K562 (cell line): ENCODE measurements at places on chromosomes 13 and 19. TPM values are rescaled to one million over a fixed set of nuclear protein-coding genes. Genes with fewer than 3 reads are reported as not detected.

DNA sequence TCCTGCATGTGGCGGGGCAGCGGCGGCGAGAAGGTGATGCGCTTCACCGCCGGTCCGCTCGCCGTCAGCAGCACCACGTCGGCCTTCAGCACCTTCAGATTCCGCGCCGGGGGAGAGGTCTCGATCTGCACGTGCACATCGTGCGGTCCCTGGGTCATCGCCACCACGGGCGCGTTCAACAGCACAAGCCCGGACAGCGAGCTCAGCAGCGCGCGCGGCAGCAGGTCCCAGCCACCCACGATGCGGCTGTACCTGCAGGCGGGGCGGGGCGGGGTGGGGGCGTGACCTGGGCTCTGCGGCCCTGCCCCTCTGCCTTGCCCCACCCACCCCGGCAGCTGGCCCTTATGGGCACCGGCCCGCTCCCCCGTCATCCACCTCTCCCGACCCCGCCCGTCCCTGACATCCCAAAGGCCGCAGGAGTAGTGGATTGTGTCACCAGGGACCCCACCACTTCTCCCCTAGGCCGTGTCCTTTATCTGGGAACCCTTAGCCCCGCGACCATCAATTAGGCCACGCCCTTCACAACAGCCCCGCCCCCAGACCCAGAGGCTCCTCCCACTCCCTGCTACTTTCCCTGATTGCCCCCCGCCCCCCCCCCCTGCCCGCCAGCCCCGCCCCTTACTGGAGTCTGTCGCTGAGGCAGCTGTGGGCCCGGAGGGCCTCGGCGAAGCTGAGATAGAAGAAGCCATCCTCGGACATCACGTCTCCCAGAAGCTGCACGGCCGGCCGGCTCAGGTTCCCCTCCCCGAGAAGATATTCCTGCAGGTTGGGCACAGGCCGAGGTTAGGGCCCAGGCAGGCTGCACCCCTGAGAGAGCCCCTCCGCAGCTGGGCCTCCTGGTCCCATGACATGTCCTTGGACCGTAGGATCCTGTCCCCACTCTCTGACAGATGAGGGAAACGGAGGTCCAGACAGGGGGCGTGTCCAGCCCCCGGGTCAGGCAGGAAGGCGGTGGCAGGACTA is 6.1 kb downstream of the IL4I1 start:
- H3K36me3 ChIP-seq: no peaks in the 10 kb centered on the region
- H3K27ac ChIP-seq: peak overlapping the region; percentile 89
- H3K27me3 ChIP-seq: peaks cover 2% of the 10 kb centered on the region; the same call in 1 of the 3 replicates
- H3K4me3 ChIP-seq: peak overlapping the region; percentile 47
- peaks cover 12% of the 10 kb centered on the region for H3K4me1 ChIP-seq

- no peak overlapping the region for H3K4me3 ChIP-seq
- peaks cover 20% of the 10 kb centered on the region for H3K4me1 ChIP-seq
- H3K36me3 ChIP-seq: peaks cover 13% of the 10 kb centered on the region; the same call in 2 of the 3 replicates
Measured at GRCh38 chr19:19628501-19629134, 598 bp upstream of the LPAR2 start.

- H3K27ac ChIP-seq: no peak overlapping the region
- no peaks in the 10 kb centered on the region for H3K36me3 ChIP-seq
- no peaks in the 10 kb centered on the region for H3K4me1 ChIP-seq
Measured at GRCh38 chr13:92260363-92260762, 861.9 kb downstream of the GPC5 start.

DNA sequence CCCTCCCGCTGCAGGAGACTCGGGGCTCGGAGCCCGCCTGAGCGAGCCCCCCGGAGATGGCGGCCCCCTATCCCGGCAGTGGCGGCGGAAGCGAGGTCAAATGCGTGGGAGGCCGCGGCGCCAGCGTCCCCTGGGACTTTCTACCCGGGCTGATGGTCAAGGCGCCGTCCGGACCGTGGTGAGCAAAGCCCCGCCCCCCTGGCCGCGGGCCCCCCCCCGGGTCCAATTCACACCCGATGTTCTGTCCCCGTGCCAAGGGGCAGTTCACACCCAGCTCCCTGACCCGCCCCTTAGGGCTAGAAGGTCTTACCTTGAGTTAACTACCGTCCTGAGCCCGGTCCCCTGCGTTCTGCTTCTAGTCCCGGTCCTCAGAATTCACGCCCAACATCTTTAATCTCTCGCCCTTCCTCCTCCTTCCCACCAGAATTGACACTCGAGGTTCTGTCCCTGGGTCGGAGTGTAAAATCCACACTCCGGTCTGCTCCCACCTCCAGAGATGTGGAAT is 1.4 kb downstream of the NPAS1 start:
- no peaks in the 10 kb centered on the region for H3K36me3 ChIP-seq
- no peaks in the 10 kb centered on the region; the same call in 2 of the 3 replicates for H3K4me1 ChIP-seq
- no peak overlapping the region for H3K27ac ChIP-seq
- peak; percentile 37 for DNase-seq

DNA sequence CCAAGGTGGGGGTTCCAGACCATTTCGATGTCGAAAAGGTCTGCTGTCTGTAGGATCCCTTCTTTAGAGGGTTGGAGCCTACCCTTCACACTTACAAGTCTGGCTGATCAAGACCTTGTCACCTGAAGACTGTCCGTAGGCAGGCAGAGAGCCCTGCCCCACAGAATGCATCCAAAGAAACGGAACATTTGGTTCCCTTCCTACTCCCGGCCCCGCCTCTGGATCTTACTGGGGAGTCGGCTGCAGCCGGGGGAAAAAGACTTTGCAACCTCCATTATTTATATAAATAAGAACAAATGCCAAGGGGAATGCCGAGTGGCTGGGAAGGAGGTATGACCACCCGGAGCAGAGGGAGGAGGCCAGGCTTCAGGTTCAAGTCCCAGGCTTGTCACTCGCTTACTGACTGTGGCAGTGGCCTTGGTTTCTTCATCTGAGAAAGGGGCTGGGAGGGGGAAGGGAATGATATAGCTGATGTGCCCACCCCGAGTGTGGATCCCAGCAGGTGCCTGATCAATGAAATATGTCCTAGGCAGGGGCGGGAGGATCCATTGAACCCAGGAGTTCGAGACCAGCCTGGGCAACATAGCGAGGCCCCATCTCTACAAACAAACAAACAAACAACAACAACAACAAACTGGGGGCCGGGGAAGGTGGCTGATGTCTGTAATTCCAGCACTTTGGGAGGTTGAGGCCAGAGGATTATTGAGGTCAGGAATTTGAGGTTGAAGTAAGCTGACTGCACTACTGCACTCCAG is 48.7 kb downstream of the RFX2 start:
- H3K36me3 ChIP-seq: peaks cover 4% of the 10 kb centered on the region; the same call in 1 of the 3 replicates
- H3K4me3 ChIP-seq: no peak overlapping the region
- no peak for DNase-seq
- H3K4me1 ChIP-seq: peaks cover 81% of the 10 kb centered on the region

GRCh38 chr13:112873851-112874750 is 94.9 kb upstream of the MCF2L start:
- peaks cover 19% of the 10 kb centered on the region; the same call in 1 of the 3 replicates for H3K36me3 ChIP-seq
- DNase-seq: peak; percentile 73
- no peak overlapping the region for H3K4me3 ChIP-seq
- no peak overlapping the region for H3K27ac ChIP-seq
- H3K4me1 ChIP-seq: peaks cover 19% of the 10 kb centered on the region

DNA sequence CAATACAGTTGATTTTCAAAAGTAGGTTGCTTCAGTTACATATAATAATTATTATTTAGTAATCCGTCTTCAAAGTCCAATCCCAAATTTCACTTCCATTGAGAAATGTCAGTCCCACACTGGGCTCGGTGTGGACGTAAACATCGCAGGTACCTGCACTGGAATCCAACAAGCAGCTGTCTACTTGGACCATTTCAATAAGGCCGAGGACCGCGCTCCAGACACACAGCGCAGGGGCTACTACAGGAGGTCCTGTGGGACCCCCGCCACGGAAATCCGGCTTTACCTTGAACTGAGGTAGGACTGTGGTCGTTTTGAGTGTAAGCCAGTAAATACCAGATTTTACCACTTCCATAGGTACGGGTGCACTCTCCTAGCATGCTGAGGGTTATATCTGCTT is 30.8 kb downstream of the IRS2 start:
- no peak overlapping the region for H3K27ac ChIP-seq
- H3K27me3 ChIP-seq: no peaks in the 10 kb centered on the region
- no peak for DNase-seq

- H3K4me1 ChIP-seq: peaks cover 69% of the 10 kb centered on the region
- peaks cover 37% of the 10 kb centered on the region; the same call in 2 of the 3 replicates for H3K36me3 ChIP-seq
- peak; percentile 76 for DNase-seq
- peak overlapping the region; percentile 71 for H3K27ac ChIP-seq
- H3K4me3 ChIP-seq: peak overlapping the region; percentile 61
Measured at GRCh38 chr19:40613690-40614621, 12.8 kb downstream of the LTBP4 start.

DNA sequence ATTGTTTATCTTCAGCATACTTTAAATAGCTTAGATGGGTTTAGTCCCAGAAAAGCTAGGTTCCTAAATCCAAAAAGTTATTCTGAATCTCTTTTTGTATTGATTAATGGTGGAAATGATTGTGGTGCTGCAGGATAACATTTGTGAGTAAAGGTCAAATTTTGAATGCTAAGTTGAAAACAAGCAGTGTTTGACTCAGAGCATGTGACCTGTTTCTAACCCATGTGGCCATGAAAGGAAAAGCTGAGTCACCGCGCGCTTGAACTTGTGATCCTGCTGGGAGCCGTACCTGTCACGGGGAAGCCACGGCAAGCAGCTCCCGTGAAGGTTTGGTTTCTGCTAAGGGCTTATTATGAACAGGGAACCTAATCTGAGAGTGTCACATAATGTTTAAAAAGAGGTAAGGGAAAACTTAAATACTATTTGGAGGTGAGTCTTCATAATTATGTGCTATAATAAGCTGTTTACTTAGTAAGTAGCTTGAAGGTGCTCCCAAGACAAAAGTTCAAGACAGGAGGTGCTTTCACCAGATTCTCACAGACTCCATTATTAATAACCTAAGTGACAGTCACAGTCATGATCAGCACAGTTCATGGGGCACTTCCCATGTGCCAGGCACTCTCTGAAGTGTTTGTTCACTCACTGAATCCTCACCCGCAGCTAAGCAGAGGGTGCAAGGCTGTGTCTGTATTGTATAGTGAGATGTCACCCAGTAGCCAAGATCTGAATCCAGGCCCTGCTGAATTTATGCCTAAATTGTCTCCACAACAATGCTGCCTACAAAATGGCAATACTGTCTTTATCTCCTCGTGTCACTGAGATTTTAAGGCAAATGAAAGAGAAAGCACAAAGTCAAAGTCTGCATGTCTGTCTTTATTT is 286.5 kb downstream of the MYO16 start:
- H3K27ac ChIP-seq: peak overlapping the region; percentile 84
- DNase-seq: peak; percentile 56
- no peaks in the 10 kb centered on the region for H3K36me3 ChIP-seq

The LMTK3 gene
- total RNA-seq: 10.2 and 12.3 TPM in 2 replicates

The NXNL1 gene
- not detected in 2 replicates for total RNA-seq

The C3 gene
- total RNA-seq: 8.0 and 10.6 TPM in 2 replicates

The SHISA2 gene
- not detected in 2 replicates for total RNA-seq

The PRDX2 gene
- total RNA-seq: 415 and 416 TPM in 2 replicates

The HTR2A gene
- total RNA-seq: not detected in 2 replicates

The CYP2A6 gene
- total RNA-seq: 0.31 and 0.65 TPM in 2 replicates

The ACER1 gene
- total RNA-seq: not detected in 2 replicates
